Stimulated activated CD4-positive, alpha-beta T cell treated with anti-CD3 and anti-CD28 coated beads, TNF-alpha, amount 100 ng/mL, for 24 hours (primary cell): ENCODE measurements at places on chromosomes 7 and 10.

- DNase-seq = no peak
Observed at GRCh38 chr10:117441812-117442443, 66.7 kb upstream of the PDZD8 start.

GRCh38 chr7:103129702-103130549 is 19.0 kb downstream of the NAPEPLD start:
- no peak for DNase-seq

DNA sequence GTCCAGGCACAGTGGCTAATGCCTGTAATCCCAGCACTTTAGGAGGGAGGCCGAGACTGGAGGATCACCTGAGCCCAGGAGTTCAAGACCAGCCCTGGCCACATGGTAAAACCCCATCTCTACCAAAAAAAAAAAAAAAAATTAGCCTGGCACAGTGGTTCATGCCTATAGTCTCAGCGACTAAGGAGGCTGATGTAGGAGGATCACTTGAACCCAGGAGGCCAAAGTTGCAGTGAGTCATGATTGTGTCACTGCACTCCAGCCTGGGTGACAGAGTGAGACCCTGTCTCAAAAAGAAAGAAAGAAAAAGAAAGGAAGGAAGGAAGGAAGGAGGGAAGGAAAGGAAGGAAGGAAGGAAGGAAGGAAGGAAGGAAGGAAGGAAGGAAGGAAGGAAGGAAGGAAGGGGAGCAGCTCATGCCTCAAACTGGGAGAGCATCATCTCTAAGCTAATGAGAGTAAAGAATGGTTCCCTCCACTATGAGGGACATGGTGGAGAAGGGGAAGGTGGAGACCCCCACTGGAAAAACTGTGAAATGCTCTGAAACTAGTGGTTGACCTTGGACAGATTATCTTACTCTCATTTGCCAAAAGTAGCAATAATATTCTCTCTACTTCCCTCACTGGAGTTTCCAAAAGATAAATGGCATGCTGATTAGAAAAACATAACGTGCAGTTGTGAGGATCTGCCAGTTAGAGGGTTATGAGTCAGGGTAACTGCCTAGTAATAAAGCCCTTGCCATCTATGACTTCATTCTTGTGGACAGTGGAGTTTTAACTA is 16.8 kb downstream of the GIMAP5 start:
- no peak for DNase-seq

- DNase-seq = no peak
Observed at GRCh38 chr7:63037242-63037641, 961.4 kb upstream of the ZNF722 start.

DNA sequence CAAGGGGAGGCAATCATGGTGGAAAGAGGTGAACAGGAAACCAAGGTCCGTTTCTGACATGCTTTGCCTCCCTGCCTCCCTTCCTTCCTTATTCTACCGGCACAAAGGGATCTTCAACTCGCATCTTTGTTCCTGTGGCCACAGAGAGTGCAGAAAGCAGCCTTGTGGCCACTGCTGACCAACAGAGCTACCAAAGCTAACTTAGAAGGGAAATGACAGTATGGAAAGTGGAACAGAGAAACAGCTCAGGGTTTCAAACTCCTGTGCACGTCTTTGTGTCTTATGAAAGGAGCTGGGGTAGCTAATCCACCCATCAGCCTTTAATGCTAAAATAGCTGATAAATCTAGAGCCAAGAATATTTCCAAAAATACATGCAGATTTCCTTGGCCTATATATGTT is 588.0 kb downstream of the SORCS1 start:
- DNase-seq = no peak
